ENCODE measurements at places on chromosomes 12 and 14. TPM values are rescaled to one million over a fixed set of nuclear protein-coding genes. Genes with fewer than 3 reads are reported as not detected.

DNA sequence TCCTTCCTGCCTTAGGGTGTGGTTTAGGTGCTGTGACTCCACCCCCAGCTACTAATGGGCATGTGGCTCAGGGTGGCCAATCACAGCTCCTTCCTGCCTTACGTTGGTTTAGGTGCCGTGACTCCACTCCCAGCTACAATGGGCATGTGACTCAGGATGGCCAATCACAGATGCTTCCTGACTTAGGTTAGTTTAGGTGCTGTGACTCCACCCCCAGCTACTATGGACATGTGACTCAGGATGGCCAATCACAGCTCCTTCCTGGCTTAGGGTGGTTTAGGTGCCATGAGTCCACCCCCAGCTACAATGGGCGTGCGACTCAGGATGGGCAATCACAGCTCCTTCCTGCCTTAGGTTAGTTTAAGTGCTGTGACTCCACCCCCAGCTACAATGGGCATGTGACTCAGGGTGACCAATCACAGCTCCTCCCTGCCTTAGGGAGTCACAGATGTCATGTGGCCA is 163.9 kb downstream of the TBX5 start:
- no peak for DNase-seq

- DNase-seq = no peak
These were observed 89.9 kb upstream of the CPNE8 start for GRCh38 chr12:38995249-38995648.

DNA sequence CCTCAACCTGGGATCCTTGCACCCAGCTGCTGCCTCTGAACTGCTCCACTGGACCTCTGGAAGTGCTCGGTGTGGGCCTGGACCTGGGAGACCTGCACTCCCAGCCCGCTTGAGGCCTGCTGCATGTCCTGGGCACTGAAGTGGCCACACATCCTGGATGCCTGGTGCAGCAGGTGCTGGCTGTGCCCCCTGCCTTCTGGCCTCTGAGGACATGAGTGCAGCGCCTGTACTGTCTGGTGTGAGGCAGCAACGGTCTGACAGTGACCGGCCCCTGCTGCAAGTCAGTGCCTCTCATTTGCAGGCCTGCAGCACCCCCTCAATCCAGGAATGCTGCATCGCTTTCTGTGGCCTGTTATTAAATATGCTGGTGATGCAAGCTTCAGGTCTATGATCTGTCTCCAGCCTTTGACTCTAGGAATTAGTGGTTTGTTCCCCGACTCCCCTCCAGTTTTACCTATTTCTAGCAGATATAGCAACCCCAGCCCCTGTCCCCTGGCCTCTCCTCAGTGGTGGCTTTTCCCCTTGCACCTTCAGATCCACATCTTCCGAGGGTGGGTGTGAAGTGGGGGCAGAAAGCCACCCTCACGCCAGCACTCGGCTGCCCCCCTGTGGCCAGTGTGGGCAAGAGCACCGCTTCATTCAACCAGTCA is 3.6 kb downstream of the SMIM41 start:
- DNase-seq = peak; percentile 80

Gene FBLN5
- 245 TPM for total RNA-seq

DNA sequence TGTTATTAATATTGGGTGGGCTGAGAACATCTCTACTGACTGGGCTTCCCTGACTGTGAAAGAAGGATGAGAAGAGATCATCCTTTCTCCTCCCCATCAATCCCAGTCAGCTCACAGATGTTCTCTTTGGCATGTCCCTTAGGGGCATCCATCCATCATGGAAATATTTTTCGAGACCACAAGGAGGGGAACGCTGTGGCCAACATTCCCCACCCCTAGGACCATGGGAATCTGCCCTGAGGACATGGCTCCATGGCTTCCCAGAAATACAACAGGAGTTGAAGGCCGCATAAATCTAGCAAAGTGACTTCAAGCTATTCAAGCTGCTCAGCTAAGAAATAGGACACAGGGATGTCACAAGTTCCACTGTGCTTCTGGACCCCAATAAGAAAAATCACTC is 456.8 kb downstream of the MED13L start:
- DNase-seq = no peak

- DNase-seq = no peak
These were observed 48.7 kb downstream of the SPTB start for GRCh38 chr14:64830961-64831360.

DNA sequence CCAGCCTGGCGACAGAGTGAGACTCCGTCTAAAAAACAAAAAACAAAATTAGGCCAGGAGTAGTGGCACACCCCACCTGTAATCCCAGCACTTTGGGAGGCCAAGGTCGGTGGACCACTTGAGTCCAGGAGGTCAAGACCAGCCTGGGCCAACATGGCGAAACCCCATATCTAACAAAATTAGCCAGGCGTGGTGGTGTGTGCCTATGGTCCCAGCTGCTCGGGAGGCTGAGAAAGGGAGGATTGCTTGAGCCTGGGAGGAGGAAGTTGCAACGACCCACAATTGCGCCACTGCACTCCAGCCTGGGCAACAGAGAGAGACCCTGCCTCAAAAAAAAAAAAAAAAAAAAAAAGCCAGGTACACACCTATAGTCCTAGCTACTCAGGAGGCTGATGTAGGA is 37.0 kb downstream of the KDM2B start:
- no peak for DNase-seq

DNA sequence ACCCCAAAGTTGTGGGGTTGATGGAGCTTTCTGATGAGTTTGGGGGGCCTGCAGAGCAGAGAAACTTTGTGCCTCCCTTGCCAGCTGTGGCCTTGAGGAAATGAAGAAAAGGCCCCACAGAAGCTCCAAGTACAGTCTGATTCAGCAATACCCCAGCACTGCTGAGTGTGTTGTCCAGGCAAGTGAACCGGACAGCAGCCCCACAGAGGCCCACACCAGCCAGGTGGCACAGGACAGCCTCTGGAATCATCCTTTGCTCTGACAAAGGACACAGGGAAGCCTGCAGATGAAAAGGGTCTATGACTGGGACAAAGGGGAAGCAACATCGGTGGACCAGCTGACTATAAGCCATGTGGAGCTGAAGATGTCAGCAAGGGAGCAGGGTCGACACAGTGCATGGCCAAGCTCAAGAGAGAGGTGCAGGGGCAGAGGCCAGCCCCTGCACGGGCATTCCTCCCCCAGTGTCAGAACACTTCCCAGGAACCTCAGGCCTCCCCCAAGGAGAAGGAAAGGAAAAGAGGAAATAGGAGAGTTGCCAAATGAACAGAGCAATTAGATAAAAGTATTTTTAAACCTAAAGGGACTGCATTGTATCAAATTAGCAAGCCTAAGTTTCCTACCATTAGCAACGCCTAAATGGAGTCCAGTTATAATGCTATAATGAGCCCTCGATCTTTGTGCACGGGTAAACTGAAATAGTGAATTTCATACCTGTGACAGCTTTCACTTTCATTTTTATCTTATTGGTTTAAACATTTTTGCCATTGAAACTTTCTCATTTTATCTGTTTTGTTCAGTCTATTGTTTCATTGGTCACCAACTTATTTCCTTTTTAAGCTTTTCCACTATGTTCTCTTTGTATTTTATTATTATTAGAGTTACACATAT is 46.3 kb upstream of the PTGDR start:
- no peak for DNase-seq

Gene PAPLN
- total RNA-seq = 20.2 TPM

Gene KCNMB4
- total RNA-seq = 6.0 TPM

Gene RNASE3
- not detected for total RNA-seq

GRCh38 chr12:89414851-89415250 is 62.5 kb upstream of the DUSP6 start:
- DNase-seq = no peak

Gene KRT71
- not detected for total RNA-seq

Gene GLIPR1L1
- not detected for total RNA-seq

DNA sequence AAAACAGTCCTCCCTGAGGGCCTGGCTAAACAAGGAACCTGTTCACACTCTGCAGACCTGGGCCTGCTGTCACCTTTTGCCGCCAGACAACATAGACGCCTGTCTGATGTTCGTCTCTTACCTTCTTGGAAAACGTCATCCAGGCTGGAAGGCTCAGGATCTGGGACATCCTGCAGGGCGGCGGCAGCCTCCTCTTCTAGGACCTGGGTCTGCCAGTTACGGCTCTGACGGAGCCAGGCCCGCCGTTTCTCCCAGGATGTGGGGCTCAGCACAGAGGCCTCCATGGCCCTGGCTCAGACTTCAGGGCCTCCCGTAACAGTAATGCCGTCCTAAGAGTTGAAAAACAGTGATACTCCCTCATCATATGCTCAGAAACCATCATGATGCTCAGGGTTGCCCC is 10.3 kb downstream of the TESPA1 start:
- no peak for DNase-seq

Gene GUCY2C
- not detected for total RNA-seq

- no peak for DNase-seq
These were observed 48.2 kb downstream of the KCNC2 start for GRCh38 chr12:75161488-75161887.

- no peak for DNase-seq
These were observed 113.0 kb downstream of the AACS start for GRCh38 chr12:125178222-125178621.

- no peak for DNase-seq
These were observed 227.5 kb upstream of the LMO3 start for GRCh38 chr12:16833376-16834015.

- peak; percentile 82 for DNase-seq
These were observed 31.7 kb downstream of the TNFAIP2 start for GRCh38 chr14:103155010-103155409.

- DNase-seq = no peak
These were observed 108.9 kb downstream of the DACT1 start for GRCh38 chr14:58746701-58747100.

DNA sequence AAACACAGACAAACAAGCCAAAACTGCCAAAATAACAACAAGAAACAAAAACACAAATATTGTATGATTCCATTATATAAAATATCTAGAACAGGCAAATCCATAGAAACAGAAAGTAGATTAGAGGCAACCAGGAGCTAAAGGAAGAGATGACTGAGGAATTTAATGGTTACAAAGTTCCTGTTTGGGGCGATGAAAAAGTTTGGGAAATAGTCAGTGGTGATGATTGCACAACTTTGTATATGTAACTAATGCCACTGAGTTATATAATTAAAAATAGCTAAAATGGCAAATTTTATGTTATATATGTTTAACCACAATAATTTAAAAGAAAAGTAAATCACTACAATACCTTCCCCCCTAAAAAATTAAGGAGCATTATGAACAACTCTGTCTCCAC is 24.5 kb downstream of the GNPTAB start:
- no peak for DNase-seq

Gene SPRYD4
- total RNA-seq = 3.2 TPM

DNA sequence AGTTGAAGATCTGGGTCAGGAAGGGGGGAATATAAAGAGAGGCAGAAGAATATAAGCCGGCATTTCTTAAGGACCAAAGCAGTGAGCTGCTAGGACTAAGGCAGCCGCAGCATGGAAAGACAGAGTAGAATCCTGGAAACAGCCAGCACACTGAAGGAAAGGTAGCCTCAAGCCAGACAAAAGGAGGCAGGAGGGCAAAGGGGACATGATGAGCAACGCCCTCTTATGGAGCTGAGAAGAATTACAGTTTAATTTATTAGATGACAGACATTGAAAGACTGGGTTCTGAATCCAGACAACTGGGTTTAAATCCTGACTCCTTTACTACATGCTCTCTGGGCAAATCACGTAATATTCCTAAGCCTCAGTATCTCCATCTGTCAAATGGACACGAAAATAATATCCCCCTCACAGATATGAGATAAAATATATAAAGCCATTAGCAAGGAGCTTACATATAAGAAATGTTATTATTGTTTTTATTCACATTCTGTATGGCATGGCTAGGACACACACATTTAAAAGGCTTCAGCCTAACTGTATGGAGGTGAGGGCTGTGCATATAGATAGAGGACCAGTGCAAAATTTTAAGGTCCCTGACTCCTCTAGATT is 8.1 kb upstream of the PCED1B start:
- no peak for DNase-seq

- DNase-seq = no peak
These were observed 502 bp downstream of the ITGA5 start for GRCh38 chr12:54418441-54419087.

DNA sequence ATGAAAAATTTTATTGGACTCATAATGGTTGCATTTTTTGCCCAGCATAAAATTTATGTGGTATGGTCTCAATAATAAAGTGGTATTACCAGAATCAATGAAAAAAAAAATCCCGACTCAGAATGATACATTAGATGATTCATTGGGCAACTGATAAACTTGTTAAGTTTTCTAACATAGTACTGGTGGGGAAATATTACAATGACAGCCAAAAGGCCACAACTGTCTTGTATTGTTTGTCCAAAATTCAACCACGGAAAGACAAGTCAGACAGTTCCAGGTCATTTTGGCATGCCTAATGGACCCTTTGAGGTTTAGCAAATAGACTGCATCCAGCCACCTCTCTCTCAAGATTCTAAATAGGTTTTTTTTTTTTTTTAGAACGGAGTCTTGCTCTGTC is 70.5 kb upstream of the TRIM9 start:
- DNase-seq = no peak

Gene PLCZ1
- not detected for total RNA-seq

Gene GPRC5D
- not detected for total RNA-seq

Gene IFNG-AS1
- total RNA-seq = not detected

DNA sequence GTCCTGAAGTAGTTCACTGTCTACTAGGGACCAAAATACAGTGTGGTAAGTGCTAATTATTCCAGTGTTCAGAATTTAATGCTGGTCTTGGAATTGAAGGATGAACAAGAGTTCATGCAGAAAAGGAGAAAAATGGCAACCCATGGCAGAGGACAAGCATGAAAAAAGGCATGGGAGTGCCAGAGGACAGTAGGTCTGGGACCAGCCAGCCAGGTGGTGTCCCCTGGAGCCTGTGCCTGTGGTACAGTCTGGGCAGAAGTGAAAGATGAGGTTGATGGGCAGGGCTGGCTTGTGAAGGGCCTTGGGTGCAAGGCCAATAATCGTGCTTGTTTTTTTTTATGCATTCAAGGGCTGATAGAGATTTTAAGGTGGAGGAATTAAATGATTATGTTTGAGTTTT is 21.0 kb downstream of the C12orf75 start:
- no peak for DNase-seq

All from upper lobe of right lung (tissue), 1 donor.